ENCODE measurements at places on chromosomes 4 and X. TPM values are rescaled to one million over a fixed set of nuclear protein-coding genes. Genes with fewer than 3 reads are reported as not detected.

- no peak for DNase-seq
Measured at GRCh38 chr4:41930139-41930831, 4.9 kb upstream of the TMEM33 start.

DNA sequence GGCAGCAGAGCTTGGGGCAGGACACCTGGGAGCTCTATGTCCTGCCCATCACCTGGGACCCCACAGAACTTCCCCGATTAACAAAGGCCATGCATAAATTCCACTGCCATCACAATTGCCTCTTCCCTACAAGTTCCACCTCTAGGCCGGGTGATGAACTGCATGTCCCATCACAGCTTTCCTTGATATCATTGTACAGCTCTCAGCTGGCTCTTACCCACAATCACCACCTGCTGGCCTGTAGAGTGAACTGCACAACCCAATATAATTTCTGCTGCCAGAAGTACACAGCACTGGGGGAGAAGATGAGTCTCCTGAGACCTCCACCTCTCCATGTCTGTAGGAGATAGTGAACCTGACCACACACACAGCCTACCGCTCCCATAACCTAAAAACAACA, 285.0 kb upstream of the AADAT start:
- no peak for DNase-seq

GRCh38 chr4:4332529-4332928, 42.5 kb downstream of the ZBTB49 start:
- no peak for DNase-seq

- no peak for DNase-seq
Measured at GRCh38 chr4:105911426-105911825, 16.2 kb downstream of the NPNT start.

Gene MBNL3
- total RNA-seq: 21.8 TPM

GRCh38 chr4:157280673-157281072, 60.1 kb downstream of the GRIA2 start:
- no peak for DNase-seq

DNA sequence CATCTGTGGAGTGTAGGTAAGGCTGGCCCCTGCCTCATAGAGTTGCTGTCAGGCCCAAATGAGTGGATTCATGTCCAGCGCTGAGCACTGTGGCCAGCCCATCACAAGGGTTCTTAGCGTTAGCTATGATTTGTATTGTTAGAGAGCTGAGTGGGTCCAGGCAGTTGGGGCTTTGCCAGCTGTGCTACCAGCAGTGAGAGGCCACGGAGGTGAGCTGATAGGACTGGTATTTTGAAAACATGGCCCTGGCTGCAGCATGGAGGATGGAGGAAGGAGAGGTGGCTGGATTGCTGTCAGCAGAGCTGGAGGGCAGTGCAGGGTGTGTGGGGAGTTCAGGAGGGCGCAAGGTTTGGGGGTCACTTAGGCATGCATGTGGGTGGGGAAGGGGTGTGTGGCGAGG, 69.8 kb downstream of the PSAPL1 start:
- DNase-seq: no peak

GRCh38 chr4:75823812-75824211, 78.4 kb downstream of the PPEF2 start:
- DNase-seq: no peak

- DNase-seq: no peak
Measured at GRCh38 chrX:123454712-123455431, 270.8 kb downstream of the GRIA3 start.

- no peak for DNase-seq
Measured at GRCh38 chr4:169986369-169986768, 39.8 kb downstream of the MFAP3L start.

- no peak for DNase-seq
Measured at GRCh38 chr4:69058410-69059059, 37.7 kb upstream of the UGT2B7 start.

DNA sequence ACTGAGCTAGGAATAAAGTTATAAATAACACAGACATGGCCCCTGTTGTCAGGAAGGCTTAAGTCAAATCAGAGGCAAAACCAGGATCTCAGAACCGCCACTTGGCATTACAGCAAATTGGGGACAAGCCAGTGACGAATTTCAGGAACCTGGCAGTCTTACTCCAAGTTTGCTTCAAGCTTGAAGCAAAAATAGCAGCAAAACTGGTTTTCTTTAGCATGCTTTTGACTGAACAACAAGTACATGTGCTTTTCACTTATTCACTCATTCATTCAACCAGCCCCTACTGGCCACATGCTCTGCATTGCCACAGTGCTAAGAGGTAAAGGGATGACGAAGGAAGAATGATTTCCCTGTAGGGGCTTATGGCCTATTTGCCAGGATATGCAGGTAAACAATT, 253.9 kb upstream of the PPARGC1A start:
- no peak for DNase-seq

GRCh38 chr4:141458501-141458900, 177.9 kb upstream of the IL15 start:
- DNase-seq: no peak

DNA sequence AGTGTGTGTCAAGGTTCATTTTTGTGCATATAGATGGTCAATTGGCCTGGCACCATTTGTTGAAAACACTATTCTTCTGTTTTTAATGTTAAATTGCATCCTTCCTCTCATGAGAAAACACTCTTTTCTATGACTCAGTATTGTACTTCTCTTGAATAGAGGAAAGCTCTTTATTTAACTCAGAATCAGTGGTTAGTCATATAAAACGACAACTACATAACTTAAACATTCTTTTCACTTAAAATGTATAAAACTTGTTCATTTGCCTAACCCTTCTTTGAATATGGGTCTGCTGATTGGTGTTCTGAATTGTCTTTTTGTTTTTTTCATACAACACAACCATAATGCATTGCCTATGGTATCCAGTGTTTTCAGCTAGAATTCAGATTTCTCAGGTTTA, 17.2 kb upstream of the MRPL1 start:
- no peak for DNase-seq

Gene BEND2
- not detected for total RNA-seq

- DNase-seq: no peak
Measured at GRCh38 chr4:79651456-79651855, 243.4 kb upstream of the GK2 start.

Gene NPFFR2
- 0.16 TPM for total RNA-seq

- DNase-seq: no peak
Measured at GRCh38 chrX:112832481-112833095, 8.0 kb downstream of the AMOT start.

Gene CDX4
- not detected for total RNA-seq

GRCh38 chr4:84870398-84871163, 95.9 kb downstream of the WDFY3 start:
- no peak for DNase-seq

DNA sequence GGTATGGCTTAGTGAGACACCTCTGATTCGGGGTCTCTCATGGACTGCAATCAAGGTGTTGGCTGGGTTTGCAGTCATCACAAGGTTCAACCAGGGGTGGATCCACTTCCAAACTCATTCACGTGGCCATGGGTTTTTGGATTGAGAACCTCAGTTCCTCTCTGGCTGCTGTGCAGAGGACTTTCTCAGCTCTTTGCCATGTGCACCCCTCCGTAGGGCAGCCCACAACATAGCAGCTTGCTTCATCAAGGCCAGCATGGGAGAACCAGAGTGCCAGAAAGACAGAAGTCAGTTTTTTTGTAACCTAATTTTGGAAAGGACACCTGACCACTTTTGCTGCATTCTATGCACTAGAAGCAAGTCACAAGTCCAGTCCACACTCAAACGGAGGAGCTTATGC, 154.9 kb downstream of the PJA1 start:
- DNase-seq: no peak

DNA sequence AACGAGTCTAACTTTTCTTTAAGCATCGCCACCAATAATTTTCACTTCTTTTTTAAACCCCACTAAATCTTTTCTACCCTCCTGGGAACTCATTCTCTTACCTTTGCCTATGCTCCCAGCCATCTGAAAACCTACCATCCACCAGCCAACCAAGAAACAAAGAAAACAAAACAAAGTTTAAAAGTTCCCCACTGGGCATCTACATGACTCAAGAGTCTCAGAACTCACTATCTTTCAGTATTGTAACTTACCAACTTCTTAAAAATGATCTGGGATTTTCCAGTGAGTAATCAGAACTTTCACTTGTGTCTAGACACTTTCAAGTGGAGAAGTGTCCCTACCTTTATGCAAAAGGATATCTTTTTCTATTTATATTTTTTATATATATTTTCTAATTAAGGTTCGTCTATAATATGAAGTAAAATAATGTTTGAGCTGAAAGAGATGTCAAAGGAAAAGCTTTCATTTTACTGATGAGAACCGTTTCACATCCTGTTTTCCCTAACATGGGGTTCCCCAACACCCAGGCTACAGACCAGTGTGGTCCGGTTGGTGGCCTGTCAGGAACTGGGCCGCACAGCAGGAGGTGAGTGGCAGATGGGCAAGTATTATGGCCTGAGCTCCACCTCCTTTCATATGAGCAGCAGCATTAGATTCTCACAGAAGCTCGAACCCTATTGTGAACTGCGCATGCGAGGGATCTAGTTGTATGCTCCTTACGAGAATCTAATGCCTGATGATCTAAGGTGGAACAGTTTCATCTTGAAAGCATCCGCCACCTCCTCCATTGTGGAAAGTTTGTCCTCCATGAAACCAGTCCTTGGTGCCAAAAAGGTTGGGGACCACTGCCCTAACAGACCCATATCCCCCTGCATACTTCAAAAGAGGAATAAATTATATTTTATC, 9.8 kb upstream of the TIGD2 start:
- no peak for DNase-seq

- no peak for DNase-seq
Measured at GRCh38 chrX:113586281-113586898, 745.8 kb upstream of the AMOT start.

- DNase-seq: no peak
Measured at GRCh38 chr4:1590244-1590643, 93.9 kb downstream of the FAM53A start.

DNA sequence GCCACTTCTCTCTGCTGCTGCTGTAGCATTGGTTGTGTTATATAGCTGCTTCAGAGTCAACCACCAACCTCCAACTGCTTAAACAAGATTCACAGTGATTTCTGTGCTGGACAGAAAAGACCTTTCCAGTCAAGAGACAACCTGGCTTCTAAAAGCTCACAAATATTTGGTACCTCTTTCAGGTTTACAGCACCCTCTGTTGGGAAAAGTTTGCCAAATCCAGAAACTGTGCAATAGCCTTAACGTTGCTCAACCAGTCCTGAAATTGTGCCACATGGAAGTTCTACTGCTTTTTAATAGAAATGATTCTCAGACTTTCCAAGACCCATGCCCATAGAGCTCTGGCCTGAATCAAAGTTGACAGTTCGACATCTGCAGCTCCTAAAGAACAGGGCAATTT, 842.1 kb upstream of the HTR2C start:
- DNase-seq: no peak

Gene RELL1
- 30.3 TPM for total RNA-seq

Gene GPR34
- not detected for total RNA-seq

DNA sequence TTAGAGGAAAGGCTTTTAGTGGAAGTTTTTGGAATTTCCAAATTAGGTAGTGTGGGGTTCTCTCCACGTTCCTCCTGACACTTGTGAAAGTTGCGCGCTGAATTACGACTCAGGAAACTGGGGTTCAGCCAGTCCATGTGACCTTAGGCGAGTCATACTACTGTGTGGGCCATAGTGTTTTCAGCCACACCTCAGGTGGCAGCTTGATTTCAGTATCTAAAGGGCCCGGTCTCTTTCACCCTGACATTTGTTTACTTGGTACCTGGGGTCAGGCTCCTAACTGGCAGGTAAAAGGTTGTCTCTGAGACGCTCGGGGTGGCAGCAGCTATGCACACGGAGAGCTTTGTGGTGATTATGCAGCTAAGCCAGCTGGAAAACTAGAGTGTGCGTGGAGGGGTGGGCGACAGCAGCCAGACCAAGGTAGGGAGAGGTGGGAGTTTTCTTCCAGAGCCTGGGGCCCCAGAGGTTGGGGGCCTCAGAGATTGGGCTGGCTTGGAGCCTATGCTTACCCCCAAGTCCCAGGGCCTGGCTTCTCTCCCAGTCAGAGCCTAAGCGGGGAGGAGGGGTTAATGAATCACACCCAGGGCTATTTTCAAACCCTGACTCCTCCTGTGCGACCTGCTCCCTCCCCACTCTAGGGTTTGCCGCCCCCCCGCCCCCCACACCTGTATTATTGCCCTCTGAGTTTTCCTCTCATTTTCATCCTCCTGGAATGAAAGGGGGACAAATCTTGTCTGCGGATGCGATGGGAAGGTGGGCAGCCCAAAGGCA, 47.2 kb downstream of the STARD8 start:
- DNase-seq: no peak

DNA sequence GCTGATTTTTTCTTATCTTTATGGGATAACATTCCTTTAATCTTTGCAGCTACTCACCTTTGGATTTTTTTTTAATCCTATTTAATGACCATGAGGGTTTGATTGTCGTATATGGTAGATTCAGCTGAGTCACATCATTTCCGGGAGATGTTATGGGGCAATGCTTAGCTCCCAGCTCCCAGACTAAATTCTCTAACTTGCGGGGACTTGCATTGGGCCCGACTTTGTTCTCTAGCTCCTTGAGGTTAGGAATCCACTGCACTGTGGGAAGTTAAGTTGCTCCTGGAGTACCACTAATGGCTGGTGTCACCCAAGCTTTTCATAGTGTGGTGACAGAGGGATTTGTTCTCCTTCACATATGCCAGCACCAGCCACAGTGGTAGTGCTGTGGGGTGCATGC, 287.4 kb downstream of the TECRL start:
- no peak for DNase-seq

Gene SPANXD
- total RNA-seq: not detected

DNA sequence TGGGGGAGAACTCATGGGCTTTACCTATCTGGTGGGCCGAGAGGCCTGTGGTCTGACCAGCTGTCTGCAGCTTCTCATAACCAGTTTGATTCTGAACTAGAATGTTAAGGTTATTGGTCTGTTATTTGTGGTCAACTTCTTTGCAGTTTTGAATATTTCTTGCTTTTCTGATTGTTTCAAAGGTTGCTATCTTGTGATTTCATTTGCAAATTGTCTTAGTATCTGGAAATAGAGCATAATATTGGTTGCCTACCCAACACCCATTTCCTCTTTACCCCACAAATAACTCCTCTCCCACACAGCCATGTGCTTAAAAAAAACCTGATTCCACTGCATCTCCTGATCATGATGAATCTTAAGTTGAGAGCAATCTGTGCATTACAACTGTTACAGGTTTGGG, 39.1 kb upstream of the BMP2K start:
- DNase-seq: no peak

Gene CLCN5
- 16.7 TPM for total RNA-seq
